ENCODE measurements at places on chromosomes 7 and 10.
A peak's percentile ranks its signal among the peaks of the same experiment; 100 is the strongest.

DNA sequence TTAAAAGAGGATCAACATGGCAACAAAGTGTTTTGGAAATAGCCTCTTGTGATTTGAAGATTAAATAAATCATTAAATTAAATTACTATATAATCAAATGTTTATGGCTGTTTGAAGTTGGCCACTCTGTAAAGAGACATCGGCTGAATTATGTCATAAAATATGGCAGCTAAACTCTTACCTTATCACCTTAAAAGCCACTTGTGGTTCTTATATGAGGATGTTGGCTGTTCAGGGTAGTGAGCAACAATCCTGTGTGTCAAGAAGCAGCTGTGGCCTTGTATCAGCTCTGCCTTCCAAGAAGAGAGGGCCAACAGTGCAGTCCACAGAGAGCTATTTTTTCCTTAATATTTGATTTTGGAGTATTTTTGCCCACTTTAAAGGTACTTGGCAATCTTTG is 113.4 kb upstream of the CDK6 start:
- no peak for DNase-seq

DNA sequence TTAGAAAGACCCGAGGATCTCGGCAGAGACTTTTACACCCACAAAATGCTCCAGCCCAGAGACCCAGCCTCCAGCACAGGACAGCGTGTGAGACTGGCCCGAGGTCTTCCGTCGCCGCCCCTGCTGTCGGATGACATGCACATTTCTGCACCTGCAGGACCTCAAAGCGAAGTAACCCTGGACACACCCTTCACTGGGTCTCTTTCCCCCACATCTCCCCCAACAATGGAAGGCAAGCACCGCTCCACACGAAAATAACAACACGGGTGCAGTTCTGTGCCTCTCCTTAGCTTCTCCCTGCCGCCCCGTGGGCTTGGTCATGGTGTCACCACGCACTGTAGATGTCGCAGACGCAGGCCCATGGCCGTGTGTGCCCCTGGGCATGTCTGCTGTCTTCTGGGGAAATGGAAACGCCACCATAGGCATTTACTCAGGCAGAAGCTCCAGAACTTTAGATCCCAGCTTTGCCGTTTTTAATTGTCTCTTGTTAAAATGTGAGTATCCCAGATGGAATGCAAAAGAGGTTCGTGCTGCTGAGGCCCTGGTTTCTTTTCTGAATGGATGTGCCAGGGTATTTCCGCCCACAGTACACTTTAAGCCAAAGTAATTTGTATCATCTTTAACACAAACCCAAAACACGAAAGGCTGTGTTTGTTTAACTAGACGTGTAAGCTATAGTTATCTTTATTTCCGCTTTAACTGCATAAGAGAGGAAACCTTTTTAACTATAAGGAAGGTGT is 237.9 kb downstream of the MGMT start:
- DNase-seq, result peak; percentile 17

GRCh38 chr7:73582664-73583202 is 4.4 kb upstream of the TBL2 start:
- DNase-seq, result no peak

DNA sequence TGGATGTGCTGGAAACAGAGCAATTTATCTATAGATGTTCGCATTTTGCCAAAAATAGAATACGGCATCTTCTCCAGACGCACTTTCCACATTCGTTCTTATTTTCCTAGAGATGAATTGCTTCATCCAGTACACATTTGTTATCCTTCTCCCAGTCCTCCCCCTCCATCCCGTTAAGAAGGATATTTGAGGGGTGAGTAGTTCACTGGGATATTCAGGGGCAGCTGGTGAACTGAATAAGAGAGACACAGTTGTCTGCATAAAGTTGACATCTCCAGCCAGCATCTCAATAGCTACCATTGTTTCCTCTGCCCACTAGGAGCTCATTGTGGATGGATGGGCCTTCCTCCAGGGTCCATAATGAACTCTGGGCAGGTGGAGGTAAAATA is 456.8 kb upstream of the NRP1 start:
- DNase-seq, result peak; percentile 27

DNA sequence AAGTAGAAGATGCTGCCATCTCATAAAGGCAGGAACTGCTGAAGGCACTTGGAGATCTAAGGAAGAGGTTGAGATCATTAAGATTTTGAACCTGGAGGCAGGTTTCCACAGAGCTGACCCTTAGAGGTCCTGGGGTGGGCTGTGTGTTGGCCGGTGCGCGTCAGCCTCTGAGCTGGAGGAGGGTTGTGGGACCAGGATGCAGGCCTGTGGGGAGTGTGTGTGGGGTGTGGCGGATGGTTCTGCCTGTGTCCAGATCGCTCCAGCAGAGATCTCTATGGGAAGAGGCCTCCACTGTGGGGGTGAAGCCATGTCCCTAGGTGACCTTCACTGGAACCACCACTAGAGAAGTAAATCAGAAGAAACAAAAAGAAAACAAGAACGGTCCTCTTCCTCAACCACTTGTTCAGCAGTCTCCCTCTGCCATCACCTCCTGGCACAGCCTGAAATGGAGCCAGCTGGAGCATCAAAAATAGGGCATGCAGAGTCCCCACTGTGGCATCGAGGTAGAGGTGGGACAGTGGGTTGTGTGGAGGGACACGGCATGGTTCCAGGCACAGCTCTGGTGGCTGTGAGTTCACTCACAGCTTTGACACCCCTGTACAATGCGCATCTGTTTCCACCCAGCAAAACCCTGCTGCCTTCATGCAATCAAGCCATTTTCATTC is 453.8 kb downstream of the TCERG1L start:
- no peak for DNase-seq

GRCh38 chr7:2810682-2811415 is 33.3 kb downstream of the GNA12 start:
- no peak for DNase-seq

- DNase-seq, result no peak
Measured at GRCh38 chr7:154442939-154443338, 390.7 kb downstream of the DPP6 start.

- DNase-seq, result no peak
Measured at GRCh38 chr7:138359870-138360559, 100.0 kb upstream of the TRIM24 start.

DNA sequence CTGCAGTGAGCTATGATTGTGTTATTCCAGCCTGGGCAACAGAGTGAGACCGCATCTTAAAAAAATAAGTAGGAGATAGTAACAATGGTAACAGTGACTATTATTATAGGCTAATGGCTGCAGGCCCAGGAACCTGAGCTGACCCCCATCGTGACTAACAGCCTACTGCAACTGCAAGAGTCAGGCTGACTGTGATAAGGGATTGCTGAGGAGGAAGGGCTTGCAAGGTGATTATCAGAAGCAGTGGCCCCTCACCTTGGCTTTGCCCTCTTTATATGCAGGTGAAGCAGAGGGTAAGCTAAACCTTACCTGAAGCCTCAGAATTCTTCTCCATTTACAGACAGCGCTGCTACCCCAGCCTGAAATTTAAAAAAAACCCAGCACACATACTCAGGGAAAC is 83.9 kb upstream of the SDK1 start:
- DNase-seq, result no peak

DNA sequence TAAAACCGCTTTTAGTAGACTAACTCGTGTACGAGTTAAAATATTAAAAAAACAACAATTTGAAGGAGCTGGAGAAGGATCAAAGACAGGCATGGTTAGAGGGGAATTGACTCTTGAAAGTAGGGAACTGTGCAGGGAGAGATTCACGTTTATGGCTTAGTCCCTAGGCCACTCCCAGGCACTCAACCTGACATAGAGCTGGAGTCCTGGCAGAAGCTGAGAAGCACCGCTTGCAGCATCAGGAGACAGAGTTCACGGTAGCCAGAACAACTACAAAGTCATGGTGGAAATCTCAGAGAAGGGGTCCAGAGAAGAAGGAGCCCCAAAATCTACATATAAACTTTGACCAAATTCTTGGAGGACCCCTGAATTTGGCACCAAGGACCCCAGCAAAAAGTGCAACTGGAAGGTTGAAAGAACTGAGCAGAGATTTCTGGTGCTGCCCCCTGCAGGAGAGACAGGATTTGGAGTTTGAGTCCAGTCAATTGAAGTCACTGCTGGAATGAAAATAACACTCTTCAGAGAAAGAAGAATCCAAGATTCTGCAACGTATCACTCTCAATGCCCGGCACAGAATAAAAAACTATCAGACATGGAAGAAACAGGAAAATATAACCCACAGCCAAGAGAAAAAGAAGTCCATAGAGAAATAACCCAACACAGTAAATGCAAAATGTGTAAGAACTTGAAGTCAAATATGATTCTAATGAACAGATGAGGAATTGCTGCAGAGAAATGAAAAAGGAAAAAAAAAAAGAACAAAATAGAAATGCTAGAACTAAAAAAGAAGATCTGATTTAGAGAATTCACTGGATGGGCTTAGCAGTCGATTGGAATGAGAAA is 493.3 kb upstream of the PODXL start:
- DNase-seq, result no peak

GRCh38 chr7:113394856-113395255 is 276.5 kb upstream of the SMIM30 start:
- no peak for DNase-seq

DNA sequence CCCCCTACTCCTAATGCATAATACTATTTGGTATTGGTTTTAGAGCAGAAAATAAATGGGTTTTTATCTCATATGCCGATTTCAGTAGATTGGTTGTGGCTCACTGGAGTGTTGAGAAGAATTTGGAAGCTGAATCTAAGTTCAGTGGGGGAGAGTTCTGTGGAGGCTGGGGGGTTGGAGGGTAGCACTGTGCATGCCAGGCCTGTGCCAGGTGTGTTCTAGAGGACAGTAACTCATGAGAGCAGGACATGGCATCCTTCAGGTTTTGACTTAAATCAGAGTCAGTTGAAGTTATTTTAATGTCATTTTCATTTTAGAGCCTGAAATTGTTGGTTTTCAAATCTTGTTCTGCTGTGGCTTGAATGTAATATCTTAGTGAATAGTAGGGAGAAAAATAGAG is 79.5 kb downstream of the EEPD1 start:
- DNase-seq, result no peak

DNA sequence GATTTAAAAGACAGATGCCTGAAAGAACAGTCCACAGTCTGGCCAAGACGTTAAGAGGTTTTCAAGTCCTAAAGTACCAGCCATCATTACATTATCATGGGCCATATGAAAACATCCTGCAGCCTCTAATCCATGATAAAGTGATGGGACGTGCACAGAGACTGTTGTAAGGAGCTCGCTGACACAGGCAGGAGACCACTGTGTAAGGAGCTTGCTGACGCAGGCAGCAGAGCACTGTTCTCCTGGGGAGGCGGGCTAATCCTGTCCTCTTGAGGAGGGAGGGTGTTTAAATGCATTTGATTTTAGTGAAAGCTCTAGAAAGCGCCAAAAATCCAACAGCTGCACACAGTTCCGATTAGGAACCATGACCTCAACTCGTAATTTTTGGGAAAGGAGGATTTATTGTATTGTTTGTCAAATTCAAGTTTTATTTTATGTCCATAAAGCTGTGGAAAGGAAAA is 16.9 kb downstream of the SVIL start:
- DNase-seq, result no peak

GRCh38 chr7:24783698-24784097 is 26.4 kb upstream of the GSDME start:
- DNase-seq, result peak; percentile 25
